NCI-H446 treated with DMSO at 0.1 percent for 48 hours (cell line): ENCODE measurements at places on chromosomes 1 and 21.

DNA sequence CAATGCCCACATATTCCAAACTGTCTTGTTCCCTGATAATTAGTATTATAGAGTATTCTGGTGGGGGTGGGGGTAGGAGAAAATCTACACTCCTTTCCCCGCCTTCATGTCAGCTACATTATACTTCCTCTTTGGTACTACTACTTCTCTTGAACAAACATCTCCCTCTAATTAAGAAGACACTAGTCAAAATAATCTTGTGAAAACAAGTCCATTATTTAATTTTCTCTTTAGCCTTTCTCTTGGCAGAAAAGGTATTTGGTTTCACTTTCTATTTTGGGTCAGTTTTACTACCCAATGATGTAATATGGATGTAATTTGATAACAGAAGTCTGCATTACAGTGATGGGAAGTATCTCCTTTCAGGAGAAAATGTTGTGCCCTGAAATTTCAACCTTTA, 22.5 kb downstream of the NTMT2 start:
- no peak for DNase-seq

- no peak for DNase-seq
Measured at GRCh38 chr1:200367841-200368534, 41.8 kb downstream of the ZNF281 start.

DNA sequence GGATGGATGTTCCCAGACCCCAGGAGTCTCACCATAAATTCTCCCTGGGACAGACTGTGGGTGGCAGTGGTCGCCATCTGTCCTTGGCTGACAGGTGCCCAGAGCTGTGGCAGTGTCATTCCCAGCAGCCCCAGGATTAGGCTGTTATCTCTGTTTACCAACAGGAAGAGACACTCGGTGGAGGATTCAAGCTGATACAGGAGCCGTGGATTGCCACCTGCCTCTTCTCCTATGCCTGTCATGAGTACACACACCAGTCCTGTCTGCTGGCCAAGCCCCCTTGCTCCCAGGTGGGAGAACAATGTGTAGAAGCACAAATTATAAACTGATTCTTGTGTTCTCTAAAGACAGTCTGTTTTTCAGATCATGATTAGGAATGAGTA, 152.6 kb downstream of the ETS2 start:
- DNase-seq, result no peak

GRCh38 chr1:167943541-167943940, 6.7 kb upstream of the MPC2 start:
- no peak for DNase-seq

GRCh38 chr1:222991177-222991576, 151.9 kb downstream of the TLR5 start:
- DNase-seq, result no peak

- no peak for DNase-seq
Measured at GRCh38 chr1:206708058-206708457, 23.4 kb downstream of the MAPKAPK2 start.

GRCh38 chr21:43634618-43635017, 24.7 kb downstream of the HSF2BP start:
- DNase-seq, result no peak

- DNase-seq, result no peak
Measured at GRCh38 chr1:227136210-227136820, 182.0 kb downstream of the CDC42BPA start.

- no peak for DNase-seq
Measured at GRCh38 chr1:178267646-178268094, 173.8 kb downstream of the RASAL2 start.

GRCh38 chr1:214520544-214521165, 30.7 kb downstream of the PTPN14 start:
- no peak for DNase-seq

- peak; percentile 50 for DNase-seq
Measured at GRCh38 chr1:183580281-183580682, 10.0 kb downstream of the NCF2 start.

DNA sequence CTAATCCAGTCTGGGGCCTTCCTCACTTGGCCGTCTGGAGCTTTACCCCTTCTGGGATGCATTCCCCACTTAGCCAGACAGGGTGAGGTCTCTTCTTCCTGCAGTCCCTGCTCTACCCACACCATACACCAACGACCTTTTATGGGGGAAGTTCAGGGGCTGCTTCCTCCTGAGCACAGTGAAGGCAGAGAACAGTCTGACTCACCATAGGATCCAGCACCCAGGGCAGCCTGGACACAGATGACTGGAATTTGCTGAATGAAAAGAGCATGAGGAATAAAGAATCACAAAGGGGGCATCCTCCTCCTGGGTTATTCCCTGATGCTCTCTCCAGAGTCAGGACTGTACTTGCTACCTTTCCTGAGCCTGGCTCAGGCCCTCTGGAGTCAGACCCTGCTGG, 4.6 kb upstream of the FOXE3 start:
- DNase-seq, result no peak

GRCh38 chr1:246126580-246126979, 380.5 kb downstream of the SMYD3 start:
- DNase-seq, result no peak

DNA sequence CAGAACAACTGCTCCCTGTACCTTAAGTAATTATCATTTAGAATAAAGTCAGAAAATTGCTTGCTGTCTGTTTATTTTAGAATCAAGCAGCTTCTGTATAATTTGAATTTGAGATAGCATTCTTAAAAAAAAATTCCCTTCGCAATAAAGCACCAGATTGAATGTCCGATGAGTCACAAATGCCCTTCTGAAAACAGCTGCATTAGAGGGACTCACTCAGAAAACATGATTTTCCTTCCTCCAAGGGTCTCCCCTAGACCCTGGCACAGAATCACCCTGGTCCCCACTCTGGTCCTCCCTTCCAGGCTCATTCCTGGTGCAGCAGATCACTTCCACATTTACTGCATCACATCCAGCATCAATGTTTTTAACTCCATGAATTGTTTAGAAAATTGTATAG, 471.1 kb upstream of the VAMP3 start:
- no peak for DNase-seq

- DNase-seq, result no peak
Measured at GRCh38 chr1:59666106-59666505, 148.6 kb upstream of the HOOK1 start.

- DNase-seq, result no peak
Measured at GRCh38 chr1:154819628-154820590, 50.2 kb downstream of the KCNN3 start.
